NCI-H1417 (cell line): ENCODE measurements at places on chromosomes 4 and X.

DNA sequence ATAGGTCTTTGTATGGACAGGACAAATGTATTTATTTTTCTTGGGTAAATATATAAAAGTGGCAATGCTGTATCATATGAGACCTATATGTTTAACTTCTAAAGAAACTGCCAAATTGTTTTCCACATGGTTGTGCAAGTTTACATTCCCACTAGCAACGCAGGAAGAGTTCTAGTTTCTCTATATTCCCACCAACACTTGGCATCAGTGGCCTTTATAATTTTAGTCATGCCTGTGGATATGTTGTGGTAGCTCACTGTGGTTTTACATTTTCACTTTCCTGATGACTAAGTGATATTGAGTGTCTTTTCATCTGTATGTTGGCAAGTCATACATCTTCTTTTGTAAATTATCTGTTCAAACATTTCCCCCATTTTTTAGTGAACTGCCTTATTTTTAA, 126.0 kb downstream of the EMCN start:
- no peak for DNase-seq

- DNase-seq = no peak
These were observed 67.7 kb downstream of the TRMT44 start for GRCh38 chr4:8508266-8508665.

DNA sequence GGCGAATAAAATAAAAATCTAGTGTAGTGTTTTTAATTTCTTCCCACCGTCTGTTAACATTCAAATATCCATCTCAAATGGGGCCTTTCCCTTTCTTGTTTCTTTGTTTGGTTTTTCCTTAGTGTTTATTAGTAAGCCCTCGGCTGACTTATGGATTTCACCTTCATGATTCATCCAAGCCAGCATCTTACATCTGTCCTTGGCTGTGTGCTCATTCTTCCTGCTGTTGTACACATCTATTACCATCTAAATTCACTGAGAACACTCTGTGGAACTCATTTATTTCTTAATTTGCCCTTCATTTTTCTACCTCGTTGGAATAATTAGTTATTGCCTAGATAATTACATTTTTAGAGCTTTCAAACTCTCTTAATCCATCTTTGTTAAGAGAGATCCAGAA, 84.9 kb downstream of the SPCS3 start:
- DNase-seq = no peak

DNA sequence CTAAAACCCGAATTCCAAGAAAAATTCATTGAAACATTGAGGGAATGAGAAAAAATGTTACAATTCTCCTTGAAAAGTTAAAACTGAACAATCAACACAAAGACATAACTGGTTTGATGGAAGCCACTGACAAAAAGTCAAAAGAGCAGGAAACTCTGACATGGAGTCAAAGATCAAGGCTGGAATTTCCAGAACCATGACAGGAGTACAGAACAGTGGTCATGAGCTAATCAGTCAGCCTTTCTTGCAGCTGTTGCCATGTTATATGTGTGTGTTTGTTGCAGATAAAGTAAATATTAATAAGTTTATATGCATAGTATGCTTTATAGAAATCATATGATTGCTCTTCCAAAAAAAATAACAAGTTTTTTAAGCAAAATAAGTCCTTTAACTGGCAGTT, 184.7 kb upstream of the HCCS start:
- DNase-seq = no peak

DNA sequence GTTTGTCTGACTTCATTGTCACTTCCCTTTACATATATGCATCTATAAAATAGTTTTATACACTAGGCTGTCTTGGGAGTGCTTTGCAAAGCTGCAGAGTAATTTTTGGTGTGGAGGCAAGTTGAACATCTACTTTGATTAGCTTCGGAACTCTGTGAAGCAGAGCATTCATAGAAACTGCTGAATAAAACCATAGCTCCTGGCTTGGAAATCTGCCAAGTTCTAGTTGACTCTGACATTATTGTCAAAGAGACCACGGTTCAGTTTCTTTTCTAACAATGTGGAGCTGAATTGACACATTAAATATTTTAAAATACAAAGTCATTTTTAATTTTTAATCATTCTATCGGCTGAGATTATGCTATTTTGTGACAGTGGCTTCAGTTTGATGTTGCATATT, 335.0 kb downstream of the BMPR1B start:
- peak; percentile 90 for DNase-seq

GRCh38 chrX:11187001-11187400, 75.9 kb downstream of the HCCS start:
- no peak for DNase-seq

- DNase-seq = no peak
These were observed 45.5 kb downstream of the CCNG2 start for GRCh38 chr4:77202491-77202890.

DNA sequence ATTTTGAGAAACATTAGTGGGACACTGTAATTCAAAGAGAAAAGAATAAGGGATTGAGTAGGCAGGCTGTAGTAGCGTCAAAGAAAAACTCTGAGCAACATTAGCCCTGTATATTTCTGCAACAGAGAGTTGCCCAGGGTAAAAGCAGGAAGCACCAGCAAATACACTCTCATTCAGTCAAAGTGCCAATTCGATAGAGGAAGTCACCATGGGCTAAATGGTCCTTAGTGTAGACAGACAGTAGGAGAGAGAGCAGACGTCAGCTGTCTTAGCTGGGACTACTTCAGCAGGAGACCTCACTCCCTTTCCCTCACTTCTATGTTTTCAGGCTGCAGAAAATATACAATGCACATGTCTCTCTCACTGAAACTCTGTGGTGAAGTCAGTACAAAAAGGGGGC, 2073.8 kb upstream of the TENM3 start:
- DNase-seq = no peak

DNA sequence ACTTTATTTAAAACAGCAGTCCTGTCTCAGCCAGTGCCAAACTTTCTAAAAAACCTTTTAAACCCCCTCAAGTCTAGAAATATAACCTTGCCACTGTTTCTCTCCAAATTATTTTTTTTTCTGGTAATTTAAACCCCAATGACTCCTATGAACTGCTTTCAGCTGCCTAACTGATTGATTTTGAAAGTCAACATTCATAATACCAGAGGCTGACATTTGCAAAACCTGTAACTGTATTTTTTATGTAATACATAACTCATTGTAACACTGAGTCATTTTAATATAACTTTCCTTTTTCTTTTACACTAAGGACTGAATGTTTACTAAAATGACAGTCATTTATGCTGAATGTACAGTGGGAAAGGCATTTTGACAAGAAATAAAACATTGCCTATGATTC, 19.1 kb upstream of the EGFL6 start:
- DNase-seq = no peak

DNA sequence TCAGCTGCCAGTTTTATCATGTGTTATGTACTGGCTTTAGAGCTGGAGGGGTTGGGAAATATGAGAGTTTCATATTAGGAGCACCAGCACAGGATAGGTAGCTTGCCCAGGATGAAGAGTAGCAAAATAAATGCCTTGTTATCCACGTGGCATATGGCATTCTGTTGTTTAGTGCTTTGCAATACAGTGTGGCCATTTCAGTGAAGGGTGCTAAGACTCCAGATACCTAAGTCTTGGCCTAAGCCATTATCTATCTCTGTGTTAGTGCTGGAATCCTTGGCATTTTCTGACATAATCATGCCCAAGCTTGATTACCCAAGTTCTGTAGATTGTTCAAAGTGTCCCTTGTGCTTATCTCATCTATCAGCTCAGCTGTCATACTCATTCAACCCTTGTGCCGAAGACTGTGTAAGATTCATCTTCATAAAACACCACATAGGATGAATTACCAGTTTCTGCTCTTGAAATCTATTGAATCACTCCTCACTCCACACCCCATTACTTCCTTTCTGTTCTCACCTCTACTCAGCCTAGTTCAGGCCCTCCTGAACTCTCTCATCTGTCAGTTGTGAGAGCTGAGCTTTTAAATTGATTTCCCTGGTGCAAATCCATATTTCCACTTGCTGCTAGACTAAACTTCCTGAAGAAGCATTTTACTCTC, 73.5 kb downstream of the CLCN5 start:
- no peak for DNase-seq

- DNase-seq = no peak
These were observed 11.1 kb downstream of the CYSLTR1 start for GRCh38 chrX:78316265-78316664.

GRCh38 chrX:25726539-25726938, 411.6 kb upstream of the MAGEB18 start:
- no peak for DNase-seq

DNA sequence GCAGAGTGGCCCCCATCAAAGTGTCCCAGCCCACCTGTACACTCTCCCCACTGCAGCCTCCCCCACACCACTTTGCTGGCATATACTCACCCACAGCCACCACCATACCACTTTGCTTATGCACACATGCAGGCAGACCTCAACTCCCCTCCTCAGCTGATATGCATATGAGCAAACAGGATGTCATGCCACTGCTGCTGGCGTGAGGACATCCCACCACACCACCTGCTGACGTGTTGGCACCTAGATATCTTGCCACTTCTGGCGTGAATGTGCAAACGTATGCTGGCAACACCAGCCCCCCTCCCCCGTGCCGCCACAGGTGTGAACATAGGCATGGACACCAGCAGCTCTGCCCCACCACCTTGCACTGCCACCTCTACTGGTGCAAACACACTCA, 22.4 kb upstream of the MAGEA8 start:
- DNase-seq = no peak

DNA sequence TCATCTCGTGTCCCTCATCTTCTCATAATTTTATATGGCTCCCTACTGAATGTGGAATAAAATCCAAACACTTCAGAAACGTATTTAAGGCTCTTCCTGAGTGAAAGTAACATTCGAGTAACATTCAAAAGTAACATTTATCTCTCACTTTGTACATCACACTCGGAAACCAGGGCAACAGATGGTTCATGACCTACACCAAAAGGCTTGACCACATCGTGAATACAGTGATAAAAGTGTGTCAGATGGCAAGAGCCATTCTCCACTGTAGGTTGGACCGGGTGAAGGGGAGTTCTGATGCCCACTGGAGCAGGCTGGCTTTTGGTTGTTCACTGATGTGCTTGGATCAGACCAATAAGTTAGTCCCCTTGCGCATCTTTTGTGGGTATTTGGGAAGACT, 5.6 kb upstream of the LIMCH1 start:
- no peak for DNase-seq

DNA sequence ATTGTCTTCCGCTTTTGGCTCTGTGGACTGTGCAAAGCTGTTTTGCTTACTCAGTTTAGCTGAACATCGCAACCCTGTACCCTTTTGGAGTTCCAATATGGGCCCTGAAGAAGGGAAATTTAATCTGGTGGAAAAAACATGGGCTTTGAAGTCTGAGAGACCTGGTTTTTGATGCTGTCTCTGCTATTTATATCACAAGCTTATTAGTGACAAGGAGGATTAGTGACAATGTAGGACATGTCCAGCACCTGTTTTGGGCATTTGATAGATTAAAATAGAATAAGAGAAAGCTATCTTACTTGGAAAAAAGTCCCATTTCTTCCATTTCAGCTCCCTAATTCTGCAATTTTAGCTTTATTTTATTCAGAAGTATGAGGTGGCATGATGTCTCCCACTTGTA, 417.3 kb downstream of the SPRY1 start:
- no peak for DNase-seq

- DNase-seq = no peak
These were observed 597.2 kb upstream of the GNPDA2 start for GRCh38 chr4:45323453-45324058.
